ENCODE measurements at places on chromosomes 5 and 9.

DNA sequence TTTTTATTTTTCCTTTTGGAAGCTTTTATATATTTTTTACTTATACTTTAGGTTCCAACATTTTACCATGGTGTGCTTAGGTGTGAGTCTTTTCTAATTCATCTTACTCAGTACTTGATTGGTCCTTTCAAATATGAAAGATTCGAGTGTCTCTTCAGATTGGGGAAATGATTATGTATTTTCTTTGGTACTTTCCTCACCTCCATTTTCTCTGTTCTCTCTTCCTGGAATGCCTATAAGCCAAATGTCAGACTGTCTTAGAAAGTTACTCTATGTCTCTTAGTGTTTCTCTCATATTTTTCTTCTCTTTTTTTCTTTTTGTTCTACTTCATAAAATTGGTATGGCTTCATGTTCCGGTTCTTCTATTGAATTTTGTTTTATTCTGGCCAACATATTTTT is 119.6 kb upstream of the SV2C start:
- DNase-seq, result no peak

DNA sequence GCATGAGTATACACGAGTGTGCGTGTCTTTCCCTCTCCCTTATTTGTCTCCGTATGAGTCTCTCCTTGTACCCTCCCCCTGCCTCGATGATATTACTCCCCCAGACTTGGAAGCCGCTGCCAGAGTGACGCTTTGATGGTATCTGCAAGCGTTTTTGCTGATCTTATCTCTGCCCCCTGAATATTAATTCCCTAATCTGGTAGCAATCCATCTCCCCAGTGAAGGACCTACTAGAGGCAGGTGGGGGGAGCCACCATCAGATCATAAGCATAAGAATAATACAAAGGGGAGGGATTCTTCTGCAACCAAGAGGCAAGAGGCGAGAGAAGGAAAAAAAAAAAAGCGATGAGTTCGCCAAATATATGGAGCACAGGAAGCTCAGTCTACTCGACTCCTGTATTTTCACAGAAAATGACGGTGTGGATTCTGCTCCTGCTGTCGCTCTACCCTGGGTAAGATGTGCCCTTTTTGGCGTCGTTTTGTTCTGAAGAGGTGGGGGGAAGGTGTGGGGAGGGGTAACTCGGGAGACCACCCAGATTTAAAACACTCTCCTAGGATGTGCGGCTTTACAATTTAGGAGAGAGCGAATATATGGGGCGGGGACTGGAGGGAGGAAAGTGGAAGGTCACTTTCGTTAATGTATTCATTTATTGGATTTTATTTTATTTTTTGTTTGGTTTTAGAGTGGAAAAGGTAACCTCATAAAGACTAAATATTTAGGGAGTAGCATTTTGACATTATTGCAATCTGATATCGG is at the start of gene GABRG2:
TSS of gene GABRG2 (plus strand) at position 119 of the 757 bp plus-strand sequence. CDS start at position 346, 227 bp downstream.
- DNase-seq, result no peak

GRCh38 chr9:98172604-98173003 is 19.8 kb downstream of the CORO2A start:
- peak; percentile 70 for DNase-seq

DNA sequence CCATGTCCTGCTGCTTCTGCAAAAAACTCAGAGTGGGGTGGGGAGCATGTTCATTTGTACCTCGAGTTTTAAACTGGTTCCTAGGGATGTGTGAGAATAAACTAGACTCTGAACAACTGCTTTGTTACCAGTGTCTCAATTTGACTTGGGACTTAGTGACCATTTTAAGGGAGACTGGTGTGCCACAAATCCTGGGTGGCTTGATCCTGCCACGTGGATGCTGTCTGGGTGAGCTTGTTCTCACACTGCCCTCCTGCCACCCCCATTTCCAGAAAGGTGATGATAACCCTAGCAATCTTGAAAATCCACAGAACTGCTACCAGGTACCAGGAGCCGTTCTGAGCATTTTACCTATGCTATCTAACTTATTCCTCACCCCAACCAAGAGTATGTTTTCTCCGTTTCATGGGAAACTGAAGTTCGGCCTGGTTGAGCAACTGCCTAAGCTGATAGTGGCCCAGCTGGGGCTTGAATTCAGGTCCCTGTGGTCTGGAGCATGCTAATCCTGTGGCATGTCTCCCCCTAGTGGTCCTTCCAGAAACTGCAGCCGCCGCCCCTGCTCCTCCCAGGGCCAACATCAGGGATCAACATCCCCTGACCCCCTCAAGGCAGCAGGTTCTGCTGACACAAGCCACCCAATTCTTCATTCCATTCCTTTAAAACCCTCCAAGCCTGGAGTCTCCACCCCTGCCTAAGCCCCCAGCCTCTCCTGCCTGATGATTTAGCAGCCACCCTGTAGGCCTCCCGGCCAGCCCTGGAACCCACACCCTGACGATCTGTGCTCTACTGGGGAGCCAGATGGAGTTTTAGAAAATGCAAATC is 2.8 kb downstream of the IL3 start:
- peak; percentile 64 for DNase-seq

DNA sequence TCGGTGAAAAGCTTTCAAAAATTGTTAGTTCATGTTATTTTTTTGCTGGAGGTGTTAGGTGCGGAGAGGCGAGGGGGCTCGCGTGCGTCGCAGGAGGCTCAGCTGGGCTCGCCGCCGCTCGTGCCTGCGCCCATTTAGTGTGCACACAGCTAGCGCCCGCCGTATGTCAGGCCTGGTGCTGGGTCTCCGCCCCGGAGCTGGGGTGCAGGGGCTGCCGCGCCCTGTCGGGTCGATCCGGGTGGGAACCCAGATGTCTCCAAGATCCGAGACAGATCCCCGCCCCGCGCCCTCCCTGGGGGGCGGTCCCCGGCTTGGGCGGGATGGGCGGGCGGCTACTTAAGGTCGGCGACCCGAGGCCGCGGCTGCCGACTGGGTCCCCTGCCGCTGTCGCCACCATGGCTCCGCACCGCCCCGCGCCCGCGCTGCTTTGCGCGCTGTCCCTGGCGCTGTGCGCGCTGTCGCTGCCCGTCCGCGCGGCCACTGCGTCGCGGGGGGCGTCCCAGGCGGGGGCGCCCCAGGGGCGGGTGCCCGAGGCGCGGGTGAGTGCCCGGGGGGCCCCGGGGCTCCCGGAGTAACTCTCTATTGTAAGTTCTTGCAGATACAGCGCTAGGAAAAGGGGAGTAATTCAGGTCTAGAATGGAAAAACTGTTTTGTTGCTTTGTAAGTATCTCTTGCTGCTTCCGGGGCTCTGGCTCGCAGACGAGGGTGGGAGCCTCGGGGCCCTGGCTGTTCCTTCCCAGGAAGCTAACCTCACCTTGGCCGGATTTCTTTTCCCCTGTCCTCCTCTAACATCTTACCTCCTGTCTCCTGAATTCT is 31.7 kb downstream of the GSN start:
- DNase-seq, result no peak

GRCh38 chr5:126108470-126108869 is 314.7 kb upstream of the GRAMD2B start:
- no peak for DNase-seq

DNA sequence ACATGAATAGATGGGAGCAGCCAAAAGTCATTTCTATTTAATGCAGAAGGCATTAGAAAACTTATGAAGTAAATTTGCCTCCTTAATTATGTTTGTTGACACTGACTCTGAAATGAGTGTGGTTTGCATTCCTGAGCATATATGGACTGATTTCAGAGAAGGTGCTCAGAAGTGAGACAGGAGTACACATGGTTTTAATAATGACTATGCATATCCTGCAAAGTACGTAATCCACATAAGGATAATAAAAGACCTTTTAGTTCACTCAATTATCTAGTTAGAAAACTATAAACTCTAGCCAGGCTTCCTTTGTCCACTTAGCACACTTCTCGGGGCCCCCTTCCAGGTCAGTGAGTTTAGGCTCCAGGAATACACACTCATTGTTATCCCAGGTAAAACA is 75.7 kb upstream of the SNX2 start:
- no peak for DNase-seq

- DNase-seq, result no peak
Measured at GRCh38 chr5:71586052-71586940, 844 bp upstream of the MCCC2 start.

DNA sequence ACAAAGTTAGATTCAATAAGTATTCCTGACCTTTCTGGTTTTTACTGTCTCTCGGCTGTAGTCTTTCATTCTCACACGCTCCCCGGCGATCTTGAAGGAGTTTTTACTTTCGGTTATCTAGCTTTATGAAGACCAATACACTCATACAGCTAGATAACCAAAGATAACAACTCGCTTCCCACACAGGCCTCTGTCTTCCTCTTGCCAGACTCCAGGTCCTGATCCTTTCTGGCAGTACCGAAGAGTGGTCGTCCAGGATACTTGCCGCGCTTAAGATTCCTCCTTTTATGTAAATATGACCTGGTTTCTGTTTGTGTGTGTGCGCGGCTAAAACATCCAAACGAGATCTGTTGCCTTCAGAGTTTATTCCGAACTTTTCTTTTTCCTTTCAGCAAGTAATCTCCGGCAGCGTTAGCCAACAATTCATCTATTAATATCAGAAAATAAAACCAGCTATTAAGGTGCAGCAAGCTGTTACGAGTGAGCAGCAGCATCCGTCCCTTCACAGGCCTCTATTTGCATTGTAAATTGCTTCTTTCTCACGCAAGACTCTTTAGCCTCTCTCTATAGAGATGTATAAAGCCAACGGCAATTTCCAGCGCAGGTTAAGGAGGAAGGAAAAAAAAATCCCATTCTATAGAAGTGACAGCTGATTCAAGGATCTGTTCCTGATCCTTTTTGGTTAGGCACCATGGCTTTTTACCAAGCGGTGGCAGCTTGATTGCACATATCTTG is 216.1 kb downstream of the MEF2C start:
- DNase-seq, result peak; percentile 11

DNA sequence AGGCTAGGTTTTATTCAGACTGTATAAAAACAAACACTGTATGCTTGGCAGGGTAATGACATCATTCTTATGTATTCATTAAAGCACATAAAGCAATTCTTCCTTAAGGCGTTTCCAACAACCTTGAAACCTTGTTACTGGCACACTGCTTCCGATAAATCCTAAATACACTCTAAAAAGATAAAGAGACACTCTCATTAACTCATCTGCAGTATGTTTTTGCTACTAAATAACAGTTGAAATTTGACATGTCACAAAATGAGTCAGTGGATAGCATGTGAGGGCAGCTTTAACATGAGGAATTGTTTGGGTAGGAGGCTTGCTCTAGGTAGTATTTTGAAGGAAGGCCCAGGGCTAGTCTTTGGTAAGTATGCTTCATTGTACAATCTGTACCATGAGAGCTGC is 13.7 kb downstream of the YIPF5 start:
- no peak for DNase-seq

DNA sequence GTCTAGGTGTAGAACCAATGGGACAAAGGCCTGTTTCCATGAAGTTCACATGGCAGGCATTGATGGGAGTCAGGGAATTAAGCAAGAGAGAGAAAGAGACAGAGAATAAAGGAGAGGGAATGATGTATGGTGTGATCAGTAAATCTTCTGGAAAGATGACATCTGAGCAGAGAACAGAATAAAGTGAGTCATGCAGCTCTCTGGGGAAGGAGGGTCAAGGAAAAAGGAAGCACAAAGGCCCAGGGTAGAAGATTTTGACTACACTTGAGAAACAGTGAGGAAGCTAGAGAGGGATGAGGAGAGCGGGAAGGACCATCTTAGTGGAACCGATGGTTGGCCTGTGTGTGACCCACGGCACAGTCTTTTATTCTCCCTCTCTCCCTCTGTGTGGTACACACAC is 425.9 kb downstream of the SPOCK1 start:
- DNase-seq, result peak; percentile 29

DNA sequence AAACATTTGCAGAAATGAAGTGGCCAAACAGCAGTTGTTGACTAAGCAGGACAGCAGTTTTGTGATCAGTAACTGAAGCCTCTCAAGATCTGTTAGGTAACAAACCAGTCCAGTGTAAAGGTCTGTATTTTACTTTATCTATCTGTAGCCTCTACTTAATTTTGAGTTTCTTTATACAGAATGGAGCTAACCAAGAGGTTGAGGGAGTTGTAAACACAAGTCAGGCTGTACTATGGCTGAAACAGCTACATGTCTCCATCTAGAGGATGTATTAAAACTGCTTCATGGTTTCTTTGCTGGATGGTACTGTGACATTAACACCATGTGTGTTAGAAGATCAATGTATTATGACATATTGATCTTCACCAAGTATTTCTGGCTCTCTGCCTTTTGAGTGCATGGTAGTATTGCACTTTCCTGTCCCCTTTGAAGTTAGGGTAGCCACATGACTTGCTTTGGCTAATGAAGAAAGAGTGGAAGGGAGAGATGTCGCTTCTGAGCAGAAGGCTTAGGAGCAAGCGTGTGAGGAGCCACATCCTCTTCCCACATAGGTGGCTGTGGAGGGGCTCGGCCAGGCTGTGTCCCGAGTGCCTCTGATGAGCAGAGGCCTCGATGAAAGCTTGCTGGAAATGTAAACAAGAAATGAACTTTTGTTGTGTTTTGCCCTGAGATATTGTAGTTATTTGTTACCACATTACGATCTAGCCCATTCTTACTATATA is 105.6 kb upstream of the PCA3 start:
- DNase-seq, result peak; percentile 39

DNA sequence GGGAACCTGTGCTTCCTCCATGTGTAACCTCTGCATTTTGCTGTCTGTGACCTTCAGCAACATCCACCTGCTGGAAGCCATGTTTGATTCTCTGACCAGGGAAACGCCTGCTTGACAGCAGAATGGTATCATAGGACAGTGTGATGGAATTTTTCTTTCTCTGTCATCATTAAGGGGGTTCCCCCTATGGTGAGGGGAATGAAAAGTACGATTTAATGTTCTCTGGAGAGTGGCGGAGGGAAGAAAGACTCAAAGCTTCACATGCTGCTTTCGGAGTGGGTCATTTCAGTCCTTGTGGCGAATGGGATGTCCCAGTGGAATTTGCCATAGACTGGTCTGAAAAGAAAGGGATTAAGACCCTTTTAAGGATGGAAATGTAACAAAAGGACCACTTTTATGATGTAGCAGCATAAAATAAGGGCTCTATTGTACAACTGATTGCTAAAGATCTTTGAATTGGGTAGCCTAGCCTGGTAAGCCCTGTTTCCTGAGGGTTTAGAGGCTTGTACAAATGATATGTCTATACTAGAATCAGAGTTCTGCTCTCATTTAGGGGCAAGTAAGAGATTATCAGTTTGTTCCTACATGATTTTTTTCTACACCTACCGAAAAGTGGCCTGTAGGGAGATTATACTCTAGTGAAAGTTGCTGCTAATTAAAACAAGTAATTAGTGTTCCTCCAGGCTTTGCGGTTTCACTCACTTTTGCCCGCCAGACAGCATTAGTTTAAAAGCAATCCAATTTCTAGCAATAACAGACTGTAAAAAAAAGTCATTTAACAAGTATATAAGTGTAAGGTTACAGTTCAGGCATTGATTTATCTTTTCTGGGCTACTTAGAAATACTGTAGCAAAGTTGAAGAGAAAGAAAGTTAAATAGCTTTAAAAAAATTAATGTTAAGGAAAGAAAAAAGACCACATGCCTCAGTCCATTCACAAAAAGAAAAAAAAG is 904.5 kb downstream of the NR2F1-AS1 start:
- no peak for DNase-seq

Data from PC-3 (cell line).